ENCODE measurements at places on chromosomes 16 and 17.

DNA sequence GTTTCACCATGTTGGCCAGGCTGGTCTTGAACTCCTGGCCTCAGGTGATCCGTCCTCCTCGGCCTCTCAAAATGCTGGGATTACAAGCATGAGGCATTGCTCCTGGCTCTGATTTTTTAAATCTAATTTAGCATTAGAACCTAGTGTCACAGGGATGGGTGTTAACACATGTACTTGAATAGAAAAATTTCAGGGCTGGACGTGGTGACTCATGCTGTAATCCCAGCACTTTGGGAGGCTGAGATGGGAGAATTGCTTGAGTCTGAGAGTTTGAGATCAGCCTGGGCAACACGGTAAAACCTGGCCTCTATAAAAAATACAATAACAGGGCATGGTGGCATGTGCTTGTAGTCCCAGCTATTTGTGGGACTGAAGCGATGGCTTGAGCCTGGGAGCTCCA lies 6.0 kb upstream of the RNF135 start:
- no peaks in the 10 kb centered on the region for H3K27me3 ChIP-seq
- no peaks in the 10 kb centered on the region for H3K4me1 ChIP-seq
- DNase-seq: no peak
- no peak overlapping the region for H3K27ac ChIP-seq
- no peaks in the 10 kb centered on the region for H3K36me3 ChIP-seq

DNA sequence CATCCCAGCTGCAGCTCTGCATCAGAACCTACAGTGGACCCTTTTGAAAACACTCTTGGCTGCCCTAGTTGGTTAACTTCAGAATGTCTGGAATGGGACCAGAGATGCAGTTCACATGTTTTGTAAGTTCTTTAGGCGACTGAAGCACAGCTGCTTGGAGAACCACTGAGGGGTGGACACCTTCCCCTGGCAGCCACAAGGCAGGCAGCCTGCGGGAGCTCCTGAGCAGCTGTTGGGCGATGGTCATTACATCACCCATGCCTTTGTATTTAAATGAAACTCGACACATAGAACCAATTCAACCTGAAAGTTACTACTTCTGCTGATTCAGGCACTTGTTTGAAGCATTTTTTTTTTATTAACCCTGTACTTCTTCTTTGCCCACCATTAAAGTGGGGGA lies 151.5 kb downstream of the LGALS9B start:
- no peak overlapping the region for H3K4me3 ChIP-seq
- H3K27ac ChIP-seq: no peak overlapping the region
- DNase-seq: no peak
- H3K4me1 ChIP-seq: no peaks in the 10 kb centered on the region
- H3K36me3 ChIP-seq: no peaks in the 10 kb centered on the region
- H3K27me3 ChIP-seq: no peaks in the 10 kb centered on the region

DNA sequence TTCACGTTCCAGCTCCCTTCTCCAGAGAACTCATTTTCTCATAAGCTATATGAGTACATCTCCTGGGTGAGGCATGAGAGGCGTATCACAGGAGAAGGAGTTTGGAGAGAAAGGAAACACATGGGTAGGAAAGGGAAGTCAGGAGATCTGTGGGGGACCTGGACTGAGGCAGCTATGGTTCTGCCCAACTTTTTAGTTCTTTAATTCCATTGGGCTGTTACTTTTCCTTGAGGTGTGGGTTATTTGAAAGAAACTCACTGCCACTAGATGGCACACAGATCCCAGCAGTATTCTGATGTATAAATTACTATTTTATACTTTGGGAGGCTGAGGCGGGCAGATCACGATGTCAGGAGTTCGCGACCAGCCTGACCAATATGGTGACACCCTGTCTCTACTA lies 63.6 kb downstream of the NUP93 start:
- no peaks in the 10 kb centered on the region for H3K27me3 ChIP-seq
- no peak overlapping the region for H3K4me3 ChIP-seq
- no peak for DNase-seq
- H3K27ac ChIP-seq: no peak overlapping the region
- H3K4me1 ChIP-seq: no peaks in the 10 kb centered on the region

GRCh38 chr16:6771956-6772355 lies 560.7 kb upstream of the RBFOX1 start:
- H3K4me1 ChIP-seq: no peaks in the 10 kb centered on the region
- H3K27me3 ChIP-seq: no peaks in the 10 kb centered on the region
- no peak overlapping the region for H3K27ac ChIP-seq
- DNase-seq: no peak
- no peak overlapping the region for H3K4me3 ChIP-seq
- H3K36me3 ChIP-seq: no peaks in the 10 kb centered on the region

DNA sequence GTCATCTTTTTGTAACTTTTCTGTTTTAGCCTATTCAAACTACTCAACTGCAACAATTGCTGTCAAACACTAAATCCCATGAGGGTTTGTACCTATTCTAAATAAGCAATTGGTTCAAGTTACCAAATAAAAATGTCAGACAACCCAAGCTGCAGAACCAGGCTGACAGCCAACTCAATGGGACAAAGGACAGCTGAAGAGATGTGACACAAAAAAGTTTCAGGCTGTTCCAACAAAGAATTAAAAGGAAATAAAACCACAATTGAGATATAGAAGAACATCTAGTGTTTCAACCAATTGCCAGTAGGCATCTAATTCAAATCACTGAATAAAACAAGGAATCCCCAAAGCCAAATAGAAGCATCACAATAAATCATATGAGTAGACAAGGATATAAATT lies 49.3 kb downstream of the GRB7 start:
- H3K36me3 ChIP-seq: no peaks in the 10 kb centered on the region
- no peak overlapping the region for H3K27ac ChIP-seq
- H3K4me3 ChIP-seq: no peak overlapping the region
- DNase-seq: no peak
- no peaks in the 10 kb centered on the region for H3K27me3 ChIP-seq
- no peaks in the 10 kb centered on the region for H3K4me1 ChIP-seq

DNA sequence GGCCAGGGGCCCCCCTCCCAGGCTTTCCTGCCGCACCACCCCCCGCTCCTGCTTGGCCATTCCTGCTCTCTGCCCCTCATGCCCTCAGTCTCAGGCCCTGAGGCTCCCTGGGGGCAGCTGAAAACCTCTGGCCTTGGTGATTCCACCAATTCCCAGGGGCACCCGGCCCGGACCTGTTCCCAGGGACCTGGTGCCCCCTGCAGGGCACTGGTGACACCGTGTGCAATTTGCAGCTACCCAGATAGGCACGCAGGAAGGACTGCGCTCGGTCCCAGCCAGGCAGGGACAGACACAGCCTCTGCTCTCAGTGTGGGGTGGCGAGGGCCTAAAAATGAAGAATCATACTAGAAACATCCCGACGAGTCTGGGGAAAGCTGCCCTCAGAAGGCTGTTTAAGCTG lies 13.4 kb downstream of the WFDC1 start:
- H3K36me3 ChIP-seq: no peaks in the 10 kb centered on the region
- H3K27me3 ChIP-seq: no peaks in the 10 kb centered on the region

DNA sequence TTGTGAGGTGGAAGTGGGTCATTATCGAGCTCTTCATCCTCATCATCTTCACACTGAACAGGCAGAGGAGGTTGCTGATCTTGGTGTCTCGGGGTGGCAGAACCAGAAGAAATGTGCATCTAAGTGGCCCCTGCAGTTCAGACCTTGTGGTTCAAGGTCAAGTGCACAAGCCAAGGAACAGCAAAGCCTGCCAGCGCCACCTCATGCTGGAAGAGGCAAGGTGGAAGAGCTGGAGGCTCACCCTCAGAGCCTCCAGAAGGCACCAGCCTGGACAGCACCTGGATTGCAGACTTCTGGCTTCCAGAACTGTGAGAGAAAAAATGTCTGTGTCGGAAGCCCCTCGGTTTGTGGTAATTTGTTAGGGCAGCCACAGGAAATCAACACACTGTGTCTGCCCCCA lies 32.7 kb downstream of the IFT140 start:
- H3K4me3 ChIP-seq: no peak overlapping the region
- no peak for DNase-seq
- no peaks in the 10 kb centered on the region for H3K27me3 ChIP-seq
- H3K4me1 ChIP-seq: no peaks in the 10 kb centered on the region
- no peak overlapping the region for H3K27ac ChIP-seq

DNA sequence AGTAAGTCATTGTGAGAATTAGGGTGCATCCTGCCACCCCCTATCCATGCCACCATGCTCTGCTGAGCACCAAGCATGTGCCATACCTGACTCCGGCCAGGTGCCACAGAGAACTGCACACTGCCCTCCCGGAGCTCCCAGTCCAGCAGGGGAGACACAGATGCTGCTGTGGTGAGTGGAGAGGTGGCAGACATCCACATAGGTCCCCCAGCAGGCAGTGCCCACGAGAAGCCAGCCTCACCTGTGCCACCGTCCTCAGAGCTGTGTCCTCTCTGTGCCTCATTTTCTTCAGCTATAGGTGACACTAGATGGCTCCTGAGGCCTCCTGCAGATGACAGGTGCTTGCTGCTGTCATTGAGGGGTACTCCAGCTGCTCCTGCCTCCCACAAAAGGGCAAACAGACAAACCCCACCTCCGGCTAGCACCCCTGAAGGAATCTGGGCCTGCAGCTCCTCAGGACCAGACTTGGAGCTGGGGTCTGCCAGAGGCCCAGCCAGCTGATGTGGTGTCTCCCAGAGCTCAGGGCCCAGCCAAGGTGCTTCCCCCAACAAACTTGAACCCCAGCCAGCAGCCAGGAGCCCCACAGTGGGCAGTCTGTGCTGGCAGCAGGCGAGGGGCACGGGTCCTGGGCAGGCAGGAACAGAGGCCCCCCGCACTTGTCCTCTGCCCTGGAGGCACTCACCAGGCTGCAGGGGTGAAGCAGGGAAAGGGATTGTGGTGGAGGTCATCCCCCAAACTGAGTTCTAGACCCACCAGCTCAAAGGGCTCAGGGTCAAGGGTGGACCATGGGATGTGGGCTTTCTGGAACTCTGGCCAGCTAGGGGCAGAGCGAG lies 17.1 kb downstream of the FOXJ1 start:
- no peaks in the 10 kb centered on the region for H3K27me3 ChIP-seq
- no peaks in the 10 kb centered on the region for H3K36me3 ChIP-seq
- DNase-seq: no peak
- no peak overlapping the region for H3K4me3 ChIP-seq
- peaks cover 6% of the 10 kb centered on the region for H3K4me1 ChIP-seq

GRCh38 chr16:17452922-17453321 lies 17.8 kb downstream of the XYLT1 start:
- no peak overlapping the region for H3K4me3 ChIP-seq
- no peak for DNase-seq
- H3K4me1 ChIP-seq: peaks cover 3% of the 10 kb centered on the region
- no peak overlapping the region for H3K27ac ChIP-seq
- no peaks in the 10 kb centered on the region for H3K36me3 ChIP-seq
- no peaks in the 10 kb centered on the region for H3K27me3 ChIP-seq

GRCh38 chr16:89775223-89775622 lies 41.2 kb downstream of the FANCA start:
- no peaks in the 10 kb centered on the region for H3K27me3 ChIP-seq
- no peak overlapping the region for H3K27ac ChIP-seq
- no peak for DNase-seq
- H3K4me1 ChIP-seq: no peaks in the 10 kb centered on the region
- no peak overlapping the region for H3K4me3 ChIP-seq
- H3K36me3 ChIP-seq: no peaks in the 10 kb centered on the region

DNA sequence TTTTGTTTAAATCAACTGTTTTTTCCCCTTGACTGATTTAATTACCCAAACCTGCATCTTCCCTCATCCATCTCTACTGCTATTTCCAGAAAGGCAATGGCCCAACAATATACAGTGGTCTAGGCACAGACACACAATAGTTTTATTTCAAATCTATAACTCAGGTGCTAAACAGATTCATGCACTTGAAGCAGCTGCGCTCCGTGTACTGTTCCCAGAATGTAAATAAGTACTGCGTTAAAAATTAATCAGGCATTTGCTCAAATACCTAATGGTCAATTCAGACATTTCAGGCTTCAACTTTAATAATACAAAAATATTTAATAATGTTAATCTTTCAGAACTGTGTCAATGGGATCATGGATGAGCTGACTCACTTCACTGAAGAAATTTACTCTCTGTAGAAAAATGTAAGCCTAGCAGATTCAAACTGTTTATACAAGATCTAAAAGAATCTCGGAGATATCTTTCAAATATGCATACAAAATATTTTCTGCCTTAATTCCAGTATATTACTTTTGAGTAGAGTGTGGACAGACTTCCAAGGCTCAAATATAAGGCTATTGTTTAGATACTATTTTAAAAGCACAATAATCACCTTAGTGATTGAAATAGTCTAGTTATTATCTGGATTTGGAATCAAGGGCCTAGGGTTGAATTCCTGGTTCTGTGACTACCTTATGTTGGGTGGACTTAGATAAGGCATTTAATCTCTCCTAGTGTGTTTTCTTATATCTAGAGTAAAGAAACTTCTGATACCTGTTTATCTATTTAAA lies 97.4 kb upstream of the PSMD7 start:
- no peak overlapping the region for H3K27ac ChIP-seq
- no peak for DNase-seq
- H3K36me3 ChIP-seq: no peaks in the 10 kb centered on the region
- no peak overlapping the region for H3K4me3 ChIP-seq
- no peaks in the 10 kb centered on the region for H3K4me1 ChIP-seq

DNA sequence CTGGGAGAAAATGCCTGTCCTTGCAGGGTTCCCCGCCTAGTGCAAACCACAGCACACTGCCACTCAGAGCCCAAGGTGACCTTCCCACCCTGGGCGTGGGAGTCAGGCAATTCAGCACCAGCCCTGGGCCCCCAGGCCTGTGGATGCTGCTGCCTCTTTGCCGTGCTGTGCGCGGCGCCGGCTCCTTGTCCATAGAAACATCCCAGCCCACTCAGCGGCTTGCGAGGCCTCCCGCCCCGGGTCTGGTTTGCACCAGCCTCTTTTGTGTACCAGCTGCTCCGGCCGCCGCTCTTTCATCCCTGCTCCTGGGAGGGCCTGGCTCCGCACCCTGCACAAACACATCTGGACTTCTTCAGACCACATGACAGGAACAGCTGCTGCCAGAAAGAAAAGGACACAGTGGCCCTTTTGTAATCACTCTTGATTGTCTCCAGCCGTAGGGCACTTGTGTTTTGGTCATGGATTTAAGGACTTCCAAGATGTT lies 75.4 kb upstream of the SDK2 start:
- no peaks in the 10 kb centered on the region for H3K27me3 ChIP-seq
- H3K4me1 ChIP-seq: no peaks in the 10 kb centered on the region
- no peak overlapping the region for H3K27ac ChIP-seq
- no peaks in the 10 kb centered on the region for H3K36me3 ChIP-seq
- no peak for DNase-seq

GRCh38 chr17:48148029-48148770 lies 40.6 kb downstream of the SNX11 start:
- no peak for DNase-seq
- no peak overlapping the region for H3K27ac ChIP-seq
- peaks cover 24% of the 10 kb centered on the region for H3K27me3 ChIP-seq
- no peaks in the 10 kb centered on the region for H3K36me3 ChIP-seq
- no peak overlapping the region for H3K4me3 ChIP-seq

Measured in breast epithelium (tissue), 4 donors.